Anterior cingulate cortex (tissue), 58 donors: ENCODE measurements at places on chromosomes 13 and 19.

- no peak for DNase-seq
Observed at GRCh38 chr13:91661692-91662490, 263.5 kb downstream of the GPC5 start.

DNA sequence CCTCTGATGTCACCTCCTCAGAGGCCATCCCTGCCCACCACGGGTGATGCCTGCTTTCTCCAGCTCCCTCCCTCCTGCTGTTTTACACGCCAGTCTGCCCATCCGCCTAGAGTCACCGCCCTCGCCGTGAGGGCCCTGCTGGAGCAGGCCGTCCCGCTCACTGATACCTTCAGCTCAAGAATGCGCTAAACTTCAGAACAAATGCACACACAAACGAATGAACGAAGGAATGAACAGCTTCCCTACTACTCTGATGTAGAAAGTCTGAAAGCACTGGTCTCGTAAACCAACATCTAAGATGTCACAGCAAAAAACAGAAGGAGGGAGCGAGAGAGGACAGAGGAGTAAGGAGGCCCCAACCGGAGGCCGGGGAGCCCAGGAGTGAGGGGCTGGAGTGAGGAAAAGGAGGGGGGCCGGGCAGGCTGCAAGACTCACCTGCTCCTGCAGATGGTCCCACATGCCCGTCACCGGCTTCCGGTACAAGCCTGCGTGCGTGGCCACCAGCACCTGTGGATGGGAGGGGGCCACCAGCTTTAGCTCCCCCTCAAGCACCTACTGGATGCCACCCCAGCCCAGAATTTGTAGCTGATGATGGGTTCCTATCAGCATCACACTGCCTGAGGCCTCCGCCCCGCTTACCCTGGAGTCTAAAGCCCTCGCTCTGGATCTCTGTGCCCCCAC lies 4.0 kb downstream of the PNKP start:
- DNase-seq = no peak

DNA sequence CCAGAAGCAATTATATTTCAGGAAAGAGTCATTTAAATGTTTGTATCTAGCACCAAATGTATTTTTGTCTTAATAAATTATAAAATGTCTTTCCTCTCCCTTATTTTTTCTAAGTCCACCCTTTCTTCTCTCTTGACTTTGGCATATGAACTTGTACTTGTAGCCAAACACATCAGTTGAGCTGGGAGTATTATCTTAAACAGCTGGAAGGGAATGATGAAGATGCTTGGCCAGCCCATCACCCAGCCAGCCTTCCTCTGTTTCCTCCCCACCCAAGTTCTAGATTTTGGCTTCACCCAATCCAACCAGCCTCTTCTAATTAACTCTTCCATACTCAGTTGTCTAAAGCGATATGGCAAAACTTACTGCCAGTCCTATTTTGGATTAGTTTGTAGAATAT lies 272.5 kb downstream of the ENOX1 start:
- no peak for DNase-seq

DNA sequence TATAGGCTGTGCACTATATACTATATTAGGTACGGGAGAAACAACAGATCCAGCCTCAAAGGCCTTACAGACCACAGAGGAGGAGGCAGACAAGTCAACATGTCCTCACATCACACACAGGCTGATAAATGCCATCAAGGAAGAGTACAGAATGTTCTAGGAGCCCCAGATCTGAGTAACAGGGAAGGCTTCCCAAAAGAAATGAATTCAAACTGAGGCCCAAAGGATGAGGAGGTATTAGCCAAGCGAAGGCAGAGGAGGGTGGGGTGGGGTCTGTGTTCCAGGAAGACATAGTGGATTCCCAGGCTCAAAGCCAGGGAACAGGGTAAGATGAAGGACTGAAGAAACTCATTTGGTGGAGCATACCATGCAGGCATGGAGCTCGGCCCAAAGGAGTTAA lies 55.1 kb downstream of the RXFP2 start:
- no peak for DNase-seq
